ENCODE measurements at places on chromosomes 2 and 18. TPM values are rescaled to one million over a fixed set of nuclear protein-coding genes. Genes with fewer than 3 reads are reported as not detected.

ERICH2 gene
- not detected for total RNA-seq

DLX2 gene
- 0.41 TPM for total RNA-seq

LIPT1 gene
- 2.8 TPM for total RNA-seq

GRCh38 chr2:43086451-43087221 is 139.8 kb downstream of the ZFP36L2 start:
- peak; percentile 99 for DNase-seq

ERFE gene
- total RNA-seq = 64.1 TPM

FBXO41 gene
- 2.3 TPM for total RNA-seq

SERPINB12 gene
- total RNA-seq = not detected

FRZB gene
- not detected for total RNA-seq

- DNase-seq = no peak
These were observed 84.9 kb upstream of the EPB41L3 start for GRCh38 chr18:5628512-5629255.

DNA sequence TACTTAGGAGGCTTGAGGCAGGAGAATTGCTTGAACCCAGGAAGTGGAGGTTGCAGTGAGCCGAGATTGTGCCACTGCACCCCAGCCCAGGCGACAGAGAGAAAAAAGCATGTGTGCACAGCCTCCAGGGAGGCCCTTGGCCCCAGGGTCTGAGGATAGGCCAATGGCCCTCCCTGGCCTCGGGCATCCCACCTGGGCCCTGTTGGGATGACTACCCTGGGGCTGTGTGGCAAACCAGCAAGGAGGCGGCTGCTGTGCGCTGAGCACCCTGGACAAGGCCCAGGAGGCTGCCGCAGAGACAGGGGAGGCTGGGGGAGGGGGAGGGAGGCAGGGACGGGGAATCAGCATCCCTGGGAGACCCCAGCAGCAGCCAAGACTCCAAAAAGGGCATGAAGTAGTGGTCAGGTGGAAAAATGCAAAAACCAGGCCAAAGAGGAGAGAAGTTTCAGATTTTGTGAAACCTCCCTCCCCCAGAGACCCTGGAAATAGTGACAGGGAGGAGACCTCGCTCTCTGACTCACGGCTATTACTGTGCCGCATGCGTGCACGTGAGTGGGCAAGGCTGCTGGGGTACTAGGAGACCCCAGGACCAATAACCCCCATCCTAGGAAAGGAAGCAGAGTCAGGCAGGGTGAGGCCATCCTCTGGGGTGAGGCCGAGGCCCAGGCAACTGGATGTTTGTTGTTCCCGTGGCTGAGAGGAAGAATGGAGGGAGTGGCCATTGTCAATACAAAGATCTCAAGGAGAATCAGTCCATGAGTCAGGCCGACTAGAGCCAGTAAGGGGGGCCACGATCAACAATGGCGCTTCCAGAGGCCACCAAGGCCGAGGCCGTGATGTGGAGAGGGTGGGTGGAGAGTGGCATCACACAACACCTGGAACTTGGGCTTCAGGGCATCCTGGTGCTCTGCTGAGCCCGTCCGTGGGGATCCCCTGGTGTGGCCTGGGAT is 16.0 kb upstream of the B3GNT7 start:
- DNase-seq = no peak

DNA sequence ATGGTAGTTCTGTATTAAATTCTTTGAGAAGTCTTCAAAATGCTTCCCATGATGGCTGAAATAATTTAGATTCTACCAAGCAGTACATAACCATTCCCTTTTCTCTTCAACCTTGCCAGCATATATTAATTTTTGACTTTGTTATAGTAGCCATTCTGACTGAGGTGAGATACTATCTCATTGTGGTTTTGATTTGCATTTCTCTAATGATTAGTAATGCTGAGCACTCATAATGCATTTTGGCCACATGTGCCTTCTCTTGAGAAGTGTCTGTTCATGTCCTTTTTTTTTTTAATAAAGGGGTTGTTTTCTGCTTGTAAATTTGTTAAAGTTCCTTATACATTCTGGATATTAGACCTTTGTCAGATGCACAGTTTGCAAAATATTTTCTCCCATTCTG is 173.9 kb downstream of the CALCRL start:
- no peak for DNase-seq

DNA sequence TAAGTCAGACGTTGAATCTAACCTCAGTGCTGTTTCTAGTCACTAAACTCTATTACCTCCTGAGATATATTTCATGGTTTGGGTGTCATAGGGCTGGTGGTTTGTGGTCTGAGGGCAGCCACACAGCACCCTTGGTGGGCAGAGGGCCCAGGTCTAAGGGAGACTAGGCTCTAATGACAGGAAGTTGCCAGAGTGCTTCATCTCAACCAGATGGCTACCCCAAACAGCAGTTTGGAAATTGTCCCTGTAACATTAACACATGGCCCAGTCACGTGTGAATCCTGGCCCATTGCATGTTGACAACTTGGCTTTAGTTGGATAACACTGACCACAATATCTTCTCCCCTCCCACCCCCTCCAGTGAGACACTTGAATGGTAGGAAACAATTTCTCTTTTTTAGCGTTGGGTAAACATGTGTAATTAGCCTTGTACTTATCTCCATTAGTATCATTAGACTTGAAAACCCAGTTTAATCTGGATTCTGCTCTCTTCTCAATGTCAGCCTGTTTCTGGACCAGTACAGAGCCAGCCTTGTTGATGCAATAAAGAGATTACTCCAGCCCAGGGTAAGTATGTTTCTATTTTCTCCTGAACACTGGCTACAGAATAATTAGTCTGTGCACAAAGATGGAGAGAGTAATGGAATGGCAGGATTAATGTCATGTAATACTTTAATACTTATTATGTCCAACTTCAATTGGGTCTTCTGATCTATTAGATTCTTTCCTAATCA is 187.8 kb upstream of the SIX3 start:
- no peak for DNase-seq

DNA sequence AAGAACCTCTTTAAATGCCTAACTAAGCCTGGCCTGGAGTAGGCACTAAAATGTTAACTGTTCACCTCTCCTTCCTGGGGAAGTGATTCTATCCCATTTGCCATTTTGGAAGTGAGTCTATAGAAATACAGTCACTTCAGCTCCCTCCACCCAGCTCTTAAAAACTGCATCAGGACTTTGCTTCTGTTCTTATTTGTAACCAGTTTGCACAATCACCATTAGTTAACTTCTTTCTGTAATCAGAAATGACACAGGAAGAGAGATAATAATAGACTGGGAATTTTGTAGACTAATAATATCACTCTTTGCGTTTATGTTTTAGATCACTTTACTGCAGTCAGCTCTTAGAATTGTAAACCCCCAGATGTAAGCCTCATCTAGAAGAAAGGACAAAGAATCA is 16.0 kb upstream of the MARCO start:
- DNase-seq = no peak

IKZF2 gene
- 3.3 TPM for total RNA-seq

CACNB4 gene
- 0.82 TPM for total RNA-seq

FOXI3 gene
- not detected for total RNA-seq

DNA sequence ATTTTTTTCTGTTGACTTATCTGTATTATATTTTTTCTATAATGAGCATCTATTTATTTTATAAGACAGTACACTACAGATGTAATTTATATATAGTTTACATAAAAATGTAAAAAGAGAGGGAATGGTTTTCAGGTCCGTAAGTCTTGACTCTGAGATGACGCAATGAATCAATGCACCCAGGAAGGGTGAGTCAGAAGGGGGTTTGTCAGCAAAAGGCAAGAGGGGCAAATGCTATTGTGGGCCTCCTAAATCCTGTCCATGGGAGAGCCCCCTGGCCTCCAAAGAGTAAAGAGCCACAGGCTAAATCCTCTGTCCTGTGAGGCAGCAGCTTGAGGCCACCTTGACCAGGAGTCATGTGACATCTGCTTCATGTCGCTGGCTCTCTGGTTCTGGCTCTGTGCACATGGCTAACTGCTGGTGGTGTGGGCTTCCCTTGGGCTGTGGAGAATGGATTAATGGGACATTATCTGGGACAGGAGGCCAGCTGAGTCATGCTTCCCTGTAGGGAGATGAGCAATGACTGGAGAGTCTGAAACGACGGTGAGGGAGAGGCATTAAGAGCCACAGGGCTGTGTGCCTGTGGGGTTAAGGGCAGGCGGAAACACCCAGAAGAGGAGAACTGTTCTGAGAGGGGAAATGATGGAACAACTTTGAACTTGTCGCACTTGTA is 22.8 kb upstream of the ASB18 start:
- DNase-seq = no peak

DNA sequence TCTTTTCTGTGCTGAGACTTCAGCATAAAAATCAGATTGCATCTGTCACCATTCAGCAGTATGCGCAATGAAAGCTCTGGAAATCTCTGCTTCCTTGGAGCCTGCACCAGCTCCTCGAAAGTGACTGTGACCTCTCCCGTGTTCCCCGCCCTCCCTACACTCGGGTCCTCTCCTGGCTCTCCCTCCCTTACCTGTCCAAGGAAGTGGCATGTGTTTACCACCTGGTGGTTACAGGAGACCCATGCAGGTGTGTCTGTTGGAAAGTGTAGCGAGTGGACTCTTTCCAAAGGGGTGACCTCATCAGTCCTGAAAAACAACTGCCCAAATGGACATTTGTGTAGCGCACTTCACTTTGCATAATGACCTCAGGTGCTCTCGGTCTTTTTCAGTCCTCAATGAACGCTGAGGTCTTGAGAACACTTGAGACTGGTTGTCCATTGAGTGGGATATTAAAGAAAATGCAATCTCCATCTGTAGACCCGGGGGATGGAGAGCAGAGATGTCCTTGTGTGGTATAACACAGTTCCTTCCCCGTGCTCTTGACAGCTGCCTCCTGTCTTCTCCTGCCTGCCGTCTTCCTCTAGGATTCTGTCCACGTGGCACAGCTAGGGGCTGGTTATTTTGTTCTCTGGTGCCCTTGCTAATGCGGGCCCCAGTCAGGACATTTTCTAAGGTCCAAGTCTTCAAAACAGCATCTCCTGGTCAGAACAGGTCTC is 133.2 kb downstream of the ACKR3 start:
- no peak for DNase-seq

DNA sequence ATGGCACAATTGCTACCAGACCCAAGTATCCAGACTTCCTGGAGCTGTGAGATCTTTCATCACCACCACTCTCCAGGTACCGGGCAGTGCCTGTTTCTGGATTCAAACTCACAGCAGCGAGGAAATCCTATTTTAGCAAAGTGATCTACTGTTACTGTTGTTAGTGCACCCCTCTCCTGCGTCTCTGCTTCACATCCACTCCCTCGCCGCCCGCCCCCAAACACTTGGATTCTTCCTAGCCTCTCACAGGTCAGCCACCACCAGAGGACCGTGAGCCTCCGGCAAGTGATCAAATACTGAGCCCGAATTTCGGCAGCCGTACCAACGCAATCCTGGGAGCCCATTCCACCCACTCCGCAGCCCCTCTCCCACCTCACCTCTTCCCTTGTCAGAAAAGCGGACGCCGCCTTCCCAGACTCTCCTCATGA is 519 bp downstream of the METTL4 start:
- no peak for DNase-seq

DNA sequence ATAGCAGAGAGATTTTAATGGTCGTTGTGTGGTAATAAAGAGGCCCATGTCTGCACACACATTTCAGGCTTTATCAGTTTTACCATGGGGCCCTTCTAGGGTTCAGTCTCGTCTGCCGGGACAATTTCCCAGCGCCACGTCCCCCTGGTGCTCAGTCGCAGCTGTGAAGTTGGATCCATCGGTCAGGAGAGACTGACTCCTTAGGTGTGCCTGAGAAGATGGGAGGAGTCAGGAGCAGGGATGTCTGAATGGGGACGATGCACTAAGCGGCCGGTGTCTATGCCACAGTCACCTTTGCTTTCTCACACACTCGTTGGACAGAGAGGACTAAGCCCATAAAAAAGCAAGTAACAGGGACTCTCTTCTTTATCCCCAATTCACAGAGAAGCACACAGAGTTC is 71.4 kb downstream of the TWIST2 start:
- DNase-seq = no peak

DNER gene
- 13.4 TPM for total RNA-seq

- DNase-seq = no peak
These were observed 7.3 kb upstream of the ASIC4 start for GRCh38 chr2:219506802-219507526.

DNA sequence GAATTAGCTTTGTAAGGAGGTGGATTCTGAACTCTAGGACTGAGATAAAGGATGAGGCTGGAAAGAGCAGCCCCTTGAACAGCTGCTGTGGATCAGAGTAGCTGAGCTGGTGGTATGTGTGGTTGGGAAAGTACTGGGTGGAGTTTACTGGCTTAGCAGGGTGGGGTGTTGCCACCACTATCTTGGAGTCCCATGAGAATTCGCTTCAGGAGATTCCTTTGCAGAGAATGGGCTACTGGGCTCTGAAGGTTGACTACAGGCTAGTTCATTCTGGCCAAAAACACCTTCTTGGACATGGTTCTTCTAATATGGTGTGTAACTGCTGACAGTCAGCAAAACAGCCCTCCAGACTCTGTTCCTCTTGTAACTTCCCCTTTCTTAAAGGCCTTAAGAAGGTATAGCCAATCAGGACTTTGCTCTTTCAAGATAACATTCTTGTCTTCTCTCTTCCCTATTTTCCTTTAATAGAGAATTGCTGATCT is 52.7 kb downstream of the TET3 start:
- no peak for DNase-seq

GRCh38 chr2:795531-796041 is 118.4 kb upstream of the TMEM18 start:
- DNase-seq = no peak

DNA sequence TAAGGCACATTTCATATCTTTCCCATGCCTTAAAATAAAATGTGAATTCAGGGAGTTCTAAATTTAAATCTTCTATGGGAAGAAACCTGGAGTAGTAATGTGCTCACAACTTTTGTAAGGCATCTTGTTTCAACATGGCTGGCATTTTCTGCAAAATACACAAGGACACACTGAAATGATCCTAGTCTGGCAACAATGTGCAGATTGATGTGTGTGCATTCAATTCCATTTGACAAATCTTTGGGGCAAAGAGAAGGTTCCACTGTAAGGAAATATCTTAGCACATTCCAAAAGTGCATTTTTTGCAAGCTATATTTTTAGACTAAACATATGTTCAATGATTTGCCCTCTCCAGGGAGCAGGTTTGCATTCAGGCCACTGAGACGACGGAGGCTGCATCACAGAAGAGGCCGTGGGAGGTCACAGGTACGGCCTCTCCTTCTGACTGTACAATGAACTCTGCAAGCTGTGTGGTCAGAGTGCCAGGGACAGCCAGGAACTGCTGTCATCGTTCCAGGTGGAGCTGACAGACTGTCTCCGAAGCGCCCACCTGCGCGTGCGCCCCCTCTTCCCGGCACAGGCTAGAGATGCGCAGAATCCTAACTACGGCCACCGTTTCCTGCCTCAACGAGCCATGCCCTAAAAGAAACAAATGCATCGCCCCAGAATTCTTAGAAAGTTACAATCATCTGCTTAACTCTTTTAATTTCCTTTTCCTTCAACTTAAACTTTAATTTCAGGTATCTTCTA is 149.2 kb upstream of the POU3F3 start:
- no peak for DNase-seq

Data from glomerular endothelial cell (primary cell).